ENCODE measurements at places on chromosomes 3 and 15.

- no peak for DNase-seq
Observed at GRCh38 chr15:78192826-78193594, 41.4 kb downstream of the ACSBG1 start.

GRCh38 chr3:79878708-79879107, 110.9 kb upstream of the ROBO1 start:
- DNase-seq, result no peak

GRCh38 chr3:53773611-53774368, 72.4 kb downstream of the CHDH start:
- no peak for DNase-seq

DNA sequence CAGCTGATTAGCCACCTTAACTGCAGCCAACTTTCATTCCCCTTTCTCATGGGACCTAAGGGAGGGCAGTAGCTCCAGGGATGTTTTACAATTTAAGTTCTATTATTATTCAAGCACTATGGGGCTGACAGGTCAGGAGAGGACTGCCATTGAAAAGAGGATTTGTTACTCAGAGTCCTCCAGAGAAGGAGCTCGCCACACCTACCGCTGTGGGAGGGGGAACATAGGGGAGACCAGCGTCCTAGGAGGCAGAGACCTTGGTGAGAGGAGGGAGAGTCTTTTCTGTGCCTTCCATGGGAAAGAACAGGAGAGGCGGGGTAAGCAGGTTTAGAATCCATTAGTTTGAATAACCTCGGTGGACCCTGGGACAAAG, 14.4 kb downstream of the ATP10A start:
- no peak for DNase-seq

DNA sequence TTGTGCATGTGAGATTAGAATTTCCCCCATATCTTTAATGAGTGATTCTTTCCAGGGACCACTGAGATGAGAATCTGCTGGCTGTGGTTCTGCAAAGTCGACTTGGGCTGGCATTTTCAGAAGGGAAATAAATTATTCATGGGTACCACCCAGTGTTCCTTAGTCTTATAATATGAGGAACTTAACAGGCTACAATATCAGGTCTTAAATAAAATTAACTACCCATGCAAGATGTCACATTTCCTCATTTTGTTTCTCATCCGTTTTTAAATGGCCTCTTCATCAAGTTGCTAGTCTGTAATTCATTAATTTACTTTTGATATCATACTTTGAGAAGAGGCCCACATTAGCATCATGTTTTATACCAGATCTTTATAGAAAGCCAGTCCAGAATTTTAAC, 58.3 kb upstream of the SKOR1 start:
- DNase-seq, result no peak

GRCh38 chr15:80878867-80879250, 99.7 kb downstream of the CEMIP start:
- DNase-seq, result no peak

DNA sequence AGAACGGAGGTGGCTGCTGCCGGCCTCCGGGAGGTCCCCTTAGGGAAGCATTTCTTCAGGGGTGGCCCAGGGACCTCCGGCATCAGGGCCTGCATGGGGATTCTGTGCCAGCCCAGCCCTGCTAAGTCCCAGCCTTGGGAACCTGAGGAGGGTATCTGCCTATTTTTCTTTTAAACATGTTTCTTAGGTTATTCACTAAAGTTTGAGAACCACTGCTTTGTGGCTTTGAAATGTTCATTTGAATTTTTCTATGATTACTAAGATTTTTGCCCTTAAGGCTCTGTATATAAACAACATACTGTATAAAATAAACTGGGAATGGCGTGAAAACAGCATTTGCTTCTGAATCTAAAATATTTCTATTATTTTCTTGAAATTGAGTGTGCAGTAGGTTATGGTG, 24.4 kb downstream of the FAN1 start:
- DNase-seq, result no peak

DNA sequence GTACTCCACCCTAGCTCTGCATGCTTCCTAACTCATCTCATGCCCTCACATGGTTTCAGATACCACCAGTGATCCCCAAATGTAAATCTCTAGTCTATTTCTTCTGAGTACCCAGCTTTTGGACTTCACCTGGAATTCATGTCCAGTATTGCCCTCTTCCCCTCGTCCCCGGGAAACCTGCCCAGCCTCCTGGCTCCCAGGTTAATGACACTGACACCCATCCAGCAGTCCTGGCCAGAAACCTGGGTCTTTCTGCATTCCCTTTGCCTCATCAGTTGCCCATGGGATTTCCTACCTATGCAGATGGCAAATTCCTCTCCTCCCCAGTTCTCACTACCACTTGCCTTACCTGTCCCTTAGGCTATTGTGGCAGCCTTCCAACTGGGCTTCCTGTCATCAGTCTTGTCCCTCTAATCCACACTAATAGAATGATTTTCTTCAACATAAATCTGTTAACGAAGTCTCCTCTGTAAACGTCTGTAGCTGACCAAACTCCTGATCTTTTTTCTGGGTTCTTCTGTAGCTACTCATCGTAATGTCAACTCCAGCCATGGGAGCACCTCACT, 15.3 kb upstream of the MYLK start:
- no peak for DNase-seq

All from CD8-positive, alpha-beta memory T cell (primary cell).